ENCODE measurements at places on chromosomes 16 and 17.
A peak's percentile ranks its signal among the peaks of the same experiment; 100 is the strongest.

GRCh38 chr16:56944954-56945839, 13.3 kb downstream of the HERPUD1 start:
- DNase-seq = no peak

GRCh38 chr17:59675231-59675630, 32.0 kb downstream of the PTRH2 start:
- DNase-seq = no peak

DNA sequence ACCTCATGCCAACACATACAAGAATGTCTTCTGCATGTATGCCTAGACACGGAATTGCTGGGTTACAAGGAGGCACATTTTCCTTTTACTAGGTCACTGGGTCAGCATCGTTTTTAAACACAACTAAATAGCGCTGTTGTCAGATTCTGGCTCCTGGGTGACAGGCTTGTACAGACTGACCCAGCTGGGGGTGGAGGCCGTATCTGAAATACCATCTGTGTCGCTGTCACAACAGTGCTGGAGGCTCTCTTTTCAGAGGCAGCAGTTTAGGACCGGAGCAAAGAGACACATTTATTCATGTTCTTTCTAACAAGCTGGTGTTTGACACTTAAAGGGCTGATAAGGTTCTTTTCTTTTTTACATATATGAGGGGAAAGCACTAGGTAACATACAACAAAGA, 403.0 kb upstream of the ASIC2 start:
- no peak for DNase-seq

GRCh38 chr16:70496513-70496912, 26.8 kb downstream of the COG4 start:
- DNase-seq = no peak

- no peak for DNase-seq
Observed at GRCh38 chr17:7313088-7313889, 1.9 kb downstream of the GPS2 start.

DNA sequence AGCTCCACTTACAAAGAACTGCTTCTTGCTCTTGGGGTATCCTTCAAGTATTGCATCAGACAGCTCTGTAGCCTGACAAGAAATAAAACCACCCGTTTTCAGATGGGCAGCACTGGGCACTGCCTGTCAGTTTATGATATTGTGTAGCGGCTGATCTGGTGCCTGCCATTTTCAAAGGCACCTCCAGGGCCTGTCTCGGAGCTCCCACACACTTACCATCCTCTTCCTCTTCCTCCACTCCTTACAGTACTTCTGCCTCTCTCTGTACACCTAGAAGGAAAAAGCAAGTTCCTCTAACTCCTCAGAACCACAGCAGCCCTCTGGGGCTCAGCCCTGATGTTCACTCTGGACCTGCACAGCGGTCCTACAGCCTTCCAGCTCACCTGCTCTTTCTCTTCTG, 4.4 kb downstream of the PSMC3IP start:
- no peak for DNase-seq

DNA sequence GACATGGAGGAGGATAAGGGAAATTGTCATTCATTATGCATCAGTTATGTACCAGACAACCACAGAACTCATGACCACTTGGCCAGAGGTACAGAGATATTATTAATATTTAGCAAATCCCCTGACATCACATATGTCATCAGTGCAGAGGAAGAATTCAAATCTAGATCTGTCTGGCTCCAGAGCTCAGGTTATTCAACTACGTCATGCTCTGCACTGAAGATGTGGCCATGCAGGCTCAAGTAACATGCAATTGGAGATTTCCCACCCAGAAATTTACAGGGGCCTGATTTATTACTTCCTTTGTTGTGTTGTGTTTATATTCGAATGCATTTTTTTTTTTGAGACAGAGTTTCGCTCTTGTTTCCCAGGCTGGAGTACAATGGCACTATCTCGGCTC, 224.3 kb downstream of the HS3ST4 start:
- no peak for DNase-seq

- no peak for DNase-seq
Observed at GRCh38 chr17:18987230-18987610, 17.3 kb downstream of the FAM83G start.

DNA sequence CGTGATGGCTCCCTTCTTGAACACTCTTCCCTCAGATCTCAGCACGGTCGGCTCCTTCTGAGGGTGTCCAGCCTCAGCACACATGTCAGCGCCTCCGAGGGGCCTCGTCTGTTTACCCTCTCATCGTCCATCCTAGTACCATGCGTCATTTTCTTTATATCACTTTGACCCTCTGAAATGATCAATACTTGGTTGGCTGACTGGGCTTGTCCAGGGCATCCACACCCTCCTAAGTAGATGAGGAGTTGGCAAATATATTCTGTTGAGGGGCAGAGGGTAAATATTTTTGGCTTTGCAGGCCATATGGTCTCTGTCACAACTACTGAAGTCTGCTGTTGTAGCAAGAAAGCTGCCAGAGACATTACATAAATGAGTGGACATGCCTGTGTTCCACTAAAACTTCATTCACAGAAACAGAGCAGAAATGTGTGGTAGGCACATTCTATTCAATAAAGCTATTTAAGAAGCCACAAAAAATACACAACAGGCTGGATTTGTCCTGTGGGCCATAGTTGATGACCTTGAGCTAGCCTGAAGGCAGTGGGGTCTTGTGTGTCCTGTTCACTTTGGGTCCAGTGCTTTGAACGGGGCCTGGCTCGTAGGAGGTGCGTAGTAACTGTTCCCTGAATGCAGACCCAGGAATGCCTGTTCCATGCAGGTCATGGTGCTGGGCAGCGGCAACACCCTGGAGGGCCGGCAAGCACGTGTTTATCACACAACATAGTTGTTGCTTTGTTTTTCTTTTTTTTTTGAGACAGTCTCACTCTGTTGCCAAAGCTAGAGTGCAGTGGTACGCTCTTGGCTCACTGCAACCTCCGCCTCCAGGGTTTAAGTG, 185.8 kb downstream of the SNX29 start:
- no peak for DNase-seq

GRCh38 chr16:17070882-17071592, 399.7 kb downstream of the XYLT1 start:
- no peak for DNase-seq

DNA sequence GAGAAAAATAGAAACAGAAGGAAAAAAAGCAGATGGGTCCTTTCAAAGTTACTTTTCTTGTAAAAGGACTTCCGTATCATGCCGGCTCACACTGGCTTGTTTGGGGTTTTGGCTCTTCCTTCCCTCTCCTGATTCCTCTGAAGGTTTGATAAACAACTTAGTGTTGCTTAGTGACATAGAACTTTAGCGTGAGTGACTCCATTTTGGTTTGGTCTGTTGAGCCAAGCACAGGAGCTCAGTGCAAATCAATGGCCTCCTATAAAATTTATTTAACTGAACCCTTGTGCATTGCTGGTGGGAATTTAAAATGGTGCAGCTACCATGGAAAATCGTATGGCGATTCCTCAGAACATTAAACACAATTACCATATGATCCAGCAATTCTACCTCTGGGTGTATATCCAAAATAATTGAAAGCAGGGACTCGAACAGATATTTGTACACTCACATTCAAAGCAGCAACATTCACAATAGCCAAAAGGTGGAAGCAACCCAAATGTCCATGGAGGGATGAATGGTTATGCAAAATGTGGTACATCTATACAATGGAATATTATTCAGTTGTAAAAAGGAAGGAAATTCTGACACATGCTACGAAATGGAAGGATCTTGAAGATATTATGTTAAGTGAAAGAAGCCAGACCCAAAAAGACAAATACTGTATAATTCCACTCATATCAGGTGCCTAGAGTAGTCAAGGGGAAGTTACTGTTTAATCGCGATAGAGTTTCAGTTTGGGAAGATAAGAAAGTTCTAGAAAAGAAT, 1.1 kb upstream of the TUBG2 start:
- no peak for DNase-seq

- no peak for DNase-seq
Observed at GRCh38 chr16:67389911-67390815, 3.1 kb downstream of the TPPP3 start.

DNA sequence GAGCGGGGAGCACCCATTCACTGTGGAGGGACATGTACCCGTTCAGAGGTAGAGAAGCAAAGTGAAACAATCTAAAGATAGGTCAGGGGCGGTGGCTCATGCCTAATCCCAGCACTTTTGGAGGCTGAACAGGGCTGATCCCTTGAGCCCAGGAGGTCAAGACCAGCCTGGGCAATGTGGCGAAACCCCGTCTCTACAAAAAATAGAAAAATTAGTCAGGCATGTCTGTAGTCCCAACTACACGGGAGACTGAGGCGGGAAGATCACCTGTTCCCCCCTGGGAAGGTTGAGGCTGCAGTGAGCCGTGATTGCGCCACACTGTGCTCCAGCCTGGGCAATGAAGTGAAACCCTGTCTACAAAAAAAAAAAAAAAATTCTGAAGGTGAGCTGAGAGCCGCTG, 21.7 kb downstream of the MYL4 start:
- no peak for DNase-seq

- DNase-seq = no peak
Observed at GRCh38 chr17:68600931-68601564, at the start of gene FAM20A. Gene FAM20A (minus strand): TSS chr17:68601367. CDS start chr17:68600666, 701 bp downstream.

DNA sequence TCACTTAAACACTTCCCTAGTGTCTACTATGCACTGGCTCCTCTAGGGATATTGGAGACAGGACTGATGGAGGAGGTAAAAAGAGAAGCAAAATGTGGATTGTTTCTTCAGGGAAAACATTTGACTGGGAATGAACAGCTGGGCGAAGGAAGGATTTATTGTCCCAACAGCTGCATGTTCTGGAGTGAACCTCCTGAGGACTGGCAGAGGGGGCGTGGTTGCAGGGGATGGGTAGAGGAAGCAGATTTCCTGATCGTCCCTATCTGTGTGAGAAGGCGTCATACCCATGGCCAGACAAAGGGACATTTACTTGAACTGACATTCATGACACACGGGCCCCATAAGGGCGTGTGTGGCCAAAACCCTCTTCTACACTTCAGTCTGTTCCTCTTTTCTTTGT, 321.5 kb downstream of the MAP2K4 start:
- no peak for DNase-seq

DNA sequence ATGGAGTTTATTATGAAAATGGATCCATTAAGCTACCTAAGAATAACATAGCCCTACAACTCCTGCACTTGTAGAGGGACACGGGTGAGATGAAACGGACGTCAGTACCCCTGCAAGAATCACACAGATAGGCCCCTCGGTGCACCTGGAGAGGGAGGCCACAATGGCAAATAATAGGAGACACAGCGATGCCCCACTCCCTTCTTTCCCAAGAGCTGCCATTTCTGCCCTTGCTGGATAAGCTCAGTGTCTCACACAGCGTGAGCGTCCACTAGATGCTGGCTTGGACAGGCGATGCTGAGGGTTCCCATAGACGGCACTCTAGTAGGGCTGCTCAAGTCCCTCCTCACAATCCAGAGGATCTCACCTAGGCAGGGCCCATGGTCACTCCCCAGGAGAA, 67.8 kb downstream of the ADCY9 start:
- no peak for DNase-seq

DNA sequence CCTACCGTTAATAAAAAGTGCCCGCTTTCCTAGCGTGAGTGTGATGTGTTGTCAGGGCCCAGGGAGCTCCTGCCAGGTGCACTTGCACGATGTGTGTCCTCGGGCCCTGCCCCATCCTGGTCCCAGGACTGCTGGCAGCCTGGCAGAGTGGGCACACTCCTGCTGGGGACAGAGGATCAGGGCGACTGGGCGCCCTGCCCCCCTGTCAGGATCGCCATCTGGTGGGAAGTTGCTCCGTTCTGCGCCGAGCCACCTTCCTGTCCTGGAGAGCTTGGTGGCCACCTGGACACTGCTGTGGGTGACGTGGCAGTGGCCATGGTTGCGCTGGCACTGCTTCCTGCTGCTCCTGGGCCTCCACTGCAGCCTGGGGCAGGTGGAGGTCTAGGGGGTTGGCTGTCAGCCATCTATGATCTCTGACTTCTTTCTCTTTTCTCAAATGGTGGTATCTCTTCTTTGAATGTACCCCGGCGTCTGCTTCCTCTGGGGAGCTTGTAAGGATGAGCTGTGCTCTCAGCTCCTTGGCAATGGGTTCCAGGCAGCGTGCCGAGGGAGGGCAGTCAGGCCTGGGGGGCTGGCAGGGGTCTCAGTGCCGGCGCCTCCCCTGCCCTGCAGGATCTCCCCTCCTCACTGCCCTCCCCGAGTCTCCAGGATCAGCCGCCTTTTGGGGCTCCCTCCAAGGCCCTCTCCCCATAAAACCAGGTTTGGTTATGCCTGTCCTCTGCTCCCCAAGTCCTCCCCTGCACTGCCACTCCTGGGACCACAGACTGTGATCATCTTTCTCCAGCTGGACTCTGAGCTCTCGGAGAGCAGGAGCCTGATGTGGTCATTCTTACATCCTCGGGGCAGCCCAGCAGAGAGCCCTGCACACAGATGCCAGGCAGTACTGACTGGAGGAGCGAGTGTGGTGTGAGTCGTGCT, 76.9 kb downstream of the AMFR start:
- DNase-seq = no peak

DNA sequence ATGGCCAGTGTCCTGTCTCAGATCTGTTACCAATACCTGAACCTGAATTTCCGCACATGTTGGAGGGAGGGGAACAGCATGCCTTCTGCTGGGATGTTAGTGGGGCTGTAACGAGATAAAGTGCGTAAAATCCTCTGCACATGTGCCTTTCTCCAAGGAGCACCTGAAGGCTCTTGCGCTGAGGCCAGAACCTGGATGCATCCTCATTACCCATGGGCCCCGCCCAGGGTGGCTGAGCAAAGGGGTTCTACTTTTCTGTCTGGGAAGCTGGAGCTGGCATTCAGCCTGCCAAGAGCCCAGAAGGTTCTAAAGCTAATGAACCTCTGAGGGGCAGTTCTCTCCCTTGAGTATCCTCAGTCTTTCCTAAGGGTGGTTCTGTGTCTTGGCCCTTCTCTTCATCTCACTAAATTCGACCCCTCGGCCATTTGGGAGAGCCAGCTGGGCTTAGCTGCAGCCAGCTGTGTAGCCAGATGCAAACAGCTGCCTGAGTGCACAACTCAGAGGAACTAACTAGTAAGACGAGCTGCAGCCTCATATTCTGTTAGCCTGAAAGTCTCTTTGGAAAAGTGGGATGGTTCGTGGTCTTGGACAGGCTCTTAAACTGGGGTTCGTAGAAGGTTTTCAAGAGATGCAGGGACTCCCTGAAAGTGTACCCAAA, 2.5 kb downstream of the ITGA3 start:
- DNase-seq = no peak

DNA sequence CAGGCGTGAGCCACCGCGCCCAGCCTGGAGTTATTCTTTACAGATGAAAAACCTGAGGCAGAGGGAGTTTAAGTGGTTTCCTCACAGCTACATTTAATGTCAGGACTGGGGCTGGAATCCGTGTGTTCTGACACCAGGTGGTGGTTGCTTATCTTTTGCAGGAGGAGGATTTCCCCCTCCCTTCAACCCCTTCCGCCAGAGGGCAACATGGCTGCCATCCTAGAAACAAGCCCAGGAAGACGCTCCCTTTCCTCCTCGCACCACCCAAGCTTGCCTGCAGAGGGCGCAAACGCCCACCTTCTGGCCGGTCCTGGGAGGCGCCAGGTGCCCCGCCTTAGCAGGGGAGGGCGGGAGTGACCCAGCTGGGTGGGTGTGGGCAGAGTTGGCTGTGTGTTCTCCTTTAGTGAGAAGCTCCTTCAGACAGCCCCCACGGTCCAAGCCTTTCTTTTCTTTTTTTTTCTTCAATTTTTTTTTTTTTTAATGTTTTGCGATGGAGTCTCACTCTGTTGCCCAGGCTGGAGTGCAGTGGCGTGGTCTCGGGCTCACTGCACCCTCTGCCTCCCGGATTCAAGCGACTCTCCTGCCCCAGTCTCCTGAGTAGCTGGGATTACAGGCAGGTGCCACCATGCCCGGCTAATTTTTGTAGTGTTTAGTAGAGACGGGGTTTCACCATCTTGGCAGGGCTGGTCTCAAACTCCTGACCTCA, 9.9 kb upstream of the RAP1GAP2 start:
- DNase-seq = peak; percentile 76
